ENCODE measurements at places on chromosomes 1 and 21.

DNA sequence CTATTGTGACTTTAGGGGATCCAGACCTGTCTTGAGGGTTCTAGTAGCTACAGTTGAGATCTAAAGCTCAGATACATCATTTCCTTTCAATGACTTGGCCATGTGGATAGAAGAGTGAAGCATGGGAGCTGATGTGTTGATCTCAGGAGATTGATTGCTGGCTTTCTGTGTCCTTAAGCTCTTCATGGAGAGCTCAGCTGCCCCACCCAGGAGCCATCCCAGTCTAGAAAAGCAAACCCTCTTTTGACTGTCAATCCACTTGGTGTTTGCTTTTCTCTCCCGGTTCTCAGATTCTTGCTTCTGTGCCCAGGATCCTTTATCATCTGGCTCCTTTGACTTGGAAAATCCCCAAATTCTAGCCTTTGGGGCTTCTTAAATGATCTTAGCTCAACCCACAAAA lies 87.2 kb downstream of the ATP1A1 start:
- DNase-seq = peak; percentile 10

GRCh38 chr1:94726981-94727685 lies 93.0 kb upstream of the SLC44A3 start:
- DNase-seq = no peak

GRCh38 chr1:240586006-240586405 lies 25.9 kb downstream of the GREM2 start:
- no peak for DNase-seq

DNA sequence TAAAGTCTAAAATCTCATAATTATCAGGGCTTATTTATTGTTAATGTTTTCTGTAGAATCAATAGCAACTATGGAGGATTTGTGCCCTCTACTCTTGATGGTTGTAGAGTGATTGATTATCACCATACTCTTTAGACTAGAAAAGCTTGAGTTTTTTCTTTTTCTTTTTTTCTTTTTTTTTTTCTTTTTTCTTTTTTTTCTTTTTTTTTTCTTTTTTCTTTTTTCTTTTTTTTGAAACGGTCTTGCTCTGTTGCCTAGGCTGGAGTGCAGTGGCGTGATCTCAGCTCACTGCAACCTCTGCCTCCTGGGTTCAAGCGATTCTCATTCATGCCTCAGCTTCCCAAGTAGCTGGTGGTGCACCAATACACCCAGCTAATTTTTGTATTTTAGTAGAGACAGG lies 29.7 kb downstream of the TOR1AIP1 start:
- no peak for DNase-seq

DNA sequence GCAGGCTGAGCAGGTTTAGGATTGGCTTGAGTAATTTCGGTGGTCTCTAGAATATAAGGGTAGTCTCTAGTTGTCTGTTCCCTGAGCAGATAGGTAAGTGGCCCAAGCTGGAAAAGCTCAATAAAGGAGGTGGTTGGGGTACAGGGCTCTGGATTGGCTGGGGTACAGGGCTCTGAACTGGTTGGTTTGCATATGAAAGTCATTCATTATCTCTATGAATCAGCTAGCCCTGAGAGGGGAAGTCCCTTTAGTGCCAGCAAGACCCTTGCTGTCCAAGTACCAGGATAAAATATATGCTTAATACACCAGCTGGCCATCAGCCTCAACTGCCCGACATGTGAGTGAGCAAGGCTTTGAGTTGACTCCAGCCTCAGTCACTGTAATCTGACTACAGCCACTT lies 93.0 kb downstream of the ZBTB18 start:
- DNase-seq = no peak

- DNase-seq = no peak
These were observed 162.7 kb downstream of the ZNF648 start for GRCh38 chr1:181898773-181899172.

- DNase-seq = no peak
These were observed 59.4 kb downstream of the SLC30A7 start for GRCh38 chr1:100955322-100955721.

GRCh38 chr1:110617116-110617515 lies 11.0 kb upstream of the KCNA2 start:
- DNase-seq = no peak

DNA sequence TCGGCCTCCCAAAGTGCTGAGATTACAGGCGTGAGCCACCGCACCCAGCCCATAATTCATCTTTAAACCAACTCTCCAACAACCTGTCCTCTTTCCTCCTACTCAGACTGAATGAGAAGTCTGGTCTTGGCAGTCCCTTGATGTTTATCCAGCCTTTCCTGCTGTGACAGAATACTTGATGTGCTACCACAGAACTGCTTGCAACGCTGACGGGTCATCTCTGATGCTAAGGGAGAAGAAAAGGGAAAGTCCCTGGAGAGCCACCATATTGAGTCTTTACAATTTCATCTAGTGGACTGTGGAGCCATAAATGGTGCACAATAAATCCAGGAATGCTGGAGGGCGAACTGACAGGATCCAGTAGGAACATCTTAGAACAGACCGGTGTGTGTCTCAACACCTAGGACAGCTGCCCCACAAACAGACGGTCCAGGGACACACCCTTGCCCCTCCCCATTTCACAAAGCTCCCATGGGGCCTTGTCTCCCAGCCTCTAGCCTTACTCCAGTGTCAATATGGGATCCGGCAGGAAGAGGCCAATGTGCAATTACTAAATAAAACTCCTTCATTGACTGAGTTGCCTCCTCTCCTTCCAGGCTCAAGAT lies 30.7 kb downstream of the JAK1 start:
- no peak for DNase-seq

GRCh38 chr1:81801651-81802456 lies 1.1 kb downstream of the ADGRL2 start:
- peak; percentile 46 for DNase-seq

DNA sequence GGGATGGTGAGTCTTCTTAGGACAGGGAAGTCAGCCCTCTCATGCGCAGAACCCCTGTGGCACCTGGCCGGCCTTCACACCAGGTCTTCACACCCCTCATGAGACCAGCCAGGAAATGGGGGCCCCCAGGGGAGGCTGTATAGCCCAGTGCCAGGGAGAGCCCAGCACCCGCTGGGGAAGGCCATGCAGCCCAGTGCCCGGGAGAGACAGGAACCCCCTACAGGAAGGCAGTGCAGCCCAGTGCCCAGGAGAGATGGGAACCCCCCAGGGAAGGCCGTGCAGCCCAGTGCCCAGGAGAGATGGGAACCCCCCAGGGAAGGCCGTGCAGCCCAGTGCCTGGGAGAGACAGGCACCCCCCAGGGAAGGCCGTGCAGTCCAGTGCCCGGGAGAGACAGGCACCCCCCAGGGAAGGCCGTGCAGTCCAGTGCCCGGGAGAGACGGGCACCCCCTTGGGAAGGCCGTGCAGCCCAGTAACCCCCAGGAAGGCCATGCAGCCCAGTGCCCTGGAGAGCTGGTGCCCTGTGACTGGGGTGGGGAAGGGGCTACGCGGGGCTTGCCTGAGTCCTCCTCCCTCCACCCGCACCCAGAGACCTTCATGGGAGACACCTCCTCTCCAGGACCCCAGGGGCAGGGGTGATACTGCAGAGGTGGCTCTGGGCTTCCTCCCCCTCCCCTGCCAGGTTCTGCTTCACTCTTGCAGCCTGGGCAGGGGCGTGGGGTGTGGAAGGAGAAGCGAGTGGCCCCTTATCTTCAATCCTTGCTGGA lies 110.5 kb upstream of the COL6A1 start:
- no peak for DNase-seq

DNA sequence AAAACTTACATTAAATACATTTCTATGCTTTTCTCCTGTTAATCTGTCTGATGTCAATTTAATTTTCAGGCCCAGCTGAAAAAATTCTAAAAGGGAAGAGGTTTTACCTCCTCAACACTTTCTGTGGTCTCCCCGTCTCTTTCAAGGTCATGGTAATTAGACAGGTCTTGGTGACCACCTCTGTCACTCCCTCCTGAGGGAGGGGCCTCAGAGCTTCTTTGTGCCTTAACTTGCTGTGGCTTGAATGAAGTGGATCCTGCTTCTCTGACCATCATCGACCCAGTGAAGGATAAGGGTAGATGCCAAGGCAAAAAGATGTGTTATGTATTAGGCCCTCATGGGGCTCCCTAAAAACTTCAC lies 40.8 kb upstream of the OSBPL9 start:
- DNase-seq = no peak

GRCh38 chr1:180178511-180179161 lies 24.0 kb downstream of the QSOX1 start:
- peak; percentile 46 for DNase-seq

DNA sequence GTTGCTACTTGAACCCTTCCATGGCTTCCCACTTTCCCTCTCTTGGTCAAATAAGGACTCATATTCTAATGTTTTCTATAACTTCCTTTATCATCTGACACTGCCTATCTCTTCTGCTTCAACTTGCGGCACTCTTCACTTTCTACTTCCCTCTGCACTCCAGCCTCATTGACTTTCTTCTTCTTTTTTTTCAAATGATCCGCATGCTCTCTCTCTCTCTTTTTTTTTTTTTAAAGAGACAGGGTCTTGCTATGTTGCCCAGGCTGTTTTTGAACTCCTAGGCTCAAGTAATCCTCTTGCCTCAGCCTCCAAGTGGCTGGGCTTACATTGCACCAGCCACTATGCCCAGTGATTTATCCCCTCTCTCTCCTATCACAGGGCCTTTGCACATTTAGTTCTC lies 7.3 kb upstream of the IL10 start:
- no peak for DNase-seq

DNA sequence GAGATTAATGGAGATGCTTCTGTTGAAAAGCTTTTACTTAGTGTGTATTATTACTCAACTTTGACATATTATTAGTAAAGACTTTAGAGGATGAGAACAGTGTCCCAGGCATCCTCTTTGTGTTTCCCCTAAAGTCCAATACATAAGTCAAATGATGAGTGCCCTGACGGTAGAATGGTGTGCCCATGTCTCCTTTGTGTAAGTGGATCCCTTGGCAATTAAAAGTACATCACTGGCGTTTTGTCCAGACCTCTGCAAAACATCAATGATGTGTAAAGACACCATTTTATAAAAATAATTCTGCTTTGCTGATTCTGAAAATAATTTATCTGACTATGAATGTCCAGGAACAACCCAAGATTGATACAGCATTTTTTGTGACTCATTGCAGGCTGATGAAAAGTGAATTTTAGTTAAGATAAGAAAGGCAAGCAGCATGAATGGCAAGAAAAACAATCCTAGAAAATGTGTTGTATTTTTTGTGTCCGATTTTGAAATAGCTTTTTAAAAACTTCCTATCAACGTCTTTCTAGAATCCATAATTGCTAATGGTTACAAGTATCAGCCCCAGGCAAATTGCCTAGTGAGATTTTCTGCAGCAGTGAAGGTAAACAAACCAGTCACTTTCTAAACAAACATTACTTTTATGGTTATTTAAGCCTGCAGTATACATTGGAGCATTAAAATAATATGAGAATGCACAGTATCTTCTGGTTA lies 251.5 kb downstream of the PTPRC start:
- DNase-seq = peak; percentile 43

DNA sequence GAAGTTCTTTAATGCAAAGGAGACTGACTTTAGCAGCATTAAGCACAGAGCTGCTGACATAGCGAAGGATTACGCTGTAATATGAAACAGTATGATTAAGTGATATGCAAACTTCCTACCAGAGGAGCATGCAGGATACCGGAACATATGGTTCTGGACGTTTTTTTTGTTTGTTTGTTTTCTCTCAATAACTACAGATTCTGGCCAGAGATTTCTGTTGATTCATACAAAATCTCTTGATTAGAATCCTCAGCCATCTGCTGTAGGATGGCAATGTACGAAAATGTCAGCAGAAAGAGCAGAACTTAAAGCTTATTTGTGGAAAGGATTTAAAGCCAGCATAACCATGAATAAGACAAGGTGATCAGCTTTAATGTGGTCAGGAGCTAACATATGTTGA lies 970.7 kb downstream of the KCNT2 start:
- no peak for DNase-seq

DNA sequence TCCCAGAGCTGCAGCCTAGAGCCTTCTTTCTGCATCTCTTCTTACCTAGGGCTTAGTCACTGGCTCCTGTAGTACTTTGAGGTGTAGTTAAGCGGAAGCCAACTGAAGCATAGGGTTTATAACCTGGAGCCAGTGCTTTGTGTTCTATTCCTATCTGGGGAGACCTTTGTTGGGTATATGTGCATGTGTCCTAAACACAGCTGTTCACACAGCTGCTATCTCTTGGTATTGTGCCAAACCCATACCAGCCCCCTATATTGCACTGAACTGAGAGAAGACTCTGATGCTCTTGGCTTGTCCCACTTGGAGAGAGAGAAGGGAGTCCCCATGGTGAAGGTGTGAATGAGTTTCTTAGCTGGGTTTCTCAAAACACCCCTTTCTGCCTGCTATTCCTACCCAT lies 17.2 kb upstream of the NFASC start:
- peak; percentile 29 for DNase-seq

DNA sequence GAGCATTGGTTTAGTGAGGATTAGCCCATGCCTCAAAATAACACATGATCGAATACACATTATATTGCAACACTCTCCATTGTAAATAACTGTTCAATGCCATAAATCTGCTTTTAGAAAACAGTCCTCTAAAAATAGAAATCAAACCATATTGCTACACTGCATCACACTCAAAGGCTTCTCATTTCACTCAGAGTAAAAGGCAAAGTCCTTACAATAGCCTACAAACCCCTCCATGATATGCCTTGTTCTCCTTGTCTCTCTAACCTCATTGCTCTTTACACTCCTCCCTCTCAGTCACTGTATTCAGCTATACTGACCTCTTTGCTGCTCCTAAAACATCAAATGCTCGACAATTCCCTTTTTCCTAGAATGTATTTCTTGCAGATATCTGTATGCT lies 64.2 kb downstream of the CYYR1 start:
- DNase-seq = no peak
